ENCODE measurements at places on chromosomes 2 and 18. TPM values are rescaled to one million over a fixed set of nuclear protein-coding genes. Genes with fewer than 3 reads are reported as not detected.

- H3K4me1 ChIP-seq: no peaks in the 10 kb centered on the region
- no peaks in the 10 kb centered on the region for H3K36me3 ChIP-seq
- no peak overlapping the region for H3K4me3 ChIP-seq
- no peaks in the 10 kb centered on the region for H3K27me3 ChIP-seq
- no peak for DNase-seq
- no peak overlapping the region for H3K27ac ChIP-seq
These were observed 74.0 kb downstream of the PMS1 start for GRCh38 chr2:189858291-189858690.

PARD6G gene
- 7.4 TPM for polyA plus RNA-seq

IL1A gene
- polyA plus RNA-seq: 0.09 TPM

HEATR5B gene
- polyA plus RNA-seq: 19.0 TPM
